ENCODE measurements at places on chromosomes 11 and 22. TPM values are rescaled to one million over a fixed set of nuclear protein-coding genes. Genes with fewer than 3 reads are reported as not detected.

CPT1B gene
- 10.8 TPM for total RNA-seq

NXPE1 gene
- total RNA-seq: not detected

UPK2 gene
- 1.1 TPM for total RNA-seq

POTEH gene
- not detected for total RNA-seq

All from A549 treated with Hydrocortisone at 1 μM for 4 hours (cell line).